Endothelial cell (in vitro differentiated cells): ENCODE measurements at places on chromosomes 11 and 22.
A peak's percentile ranks its signal among the peaks of the same experiment; 100 is the strongest.

- DNase-seq, result no peak
These were observed 65.4 kb downstream of the SMCO4 start for GRCh38 chr11:93477684-93478234.

DNA sequence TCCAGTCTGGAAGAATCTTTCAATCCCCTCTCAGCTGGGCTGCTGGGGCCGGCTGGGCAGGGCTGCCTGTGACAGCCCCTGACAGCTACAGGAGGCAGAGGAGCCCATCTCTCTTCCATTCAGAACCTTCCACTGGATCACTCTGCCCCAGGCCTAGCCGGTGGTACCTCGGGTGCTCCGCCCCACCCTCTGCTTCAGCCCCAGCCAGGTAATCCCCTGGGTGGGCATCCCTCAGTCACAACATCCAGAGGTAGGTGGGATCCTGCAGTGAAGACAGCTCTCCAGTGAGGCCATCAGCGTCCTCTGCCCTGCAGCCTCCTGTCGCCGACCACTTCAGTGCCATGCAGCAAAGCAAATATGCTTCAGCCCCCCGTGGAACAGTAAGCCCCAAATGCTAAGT is 223.7 kb downstream of the DSCAML1 start:
- DNase-seq, result no peak

GRCh38 chr11:120336641-120337354 is 585 bp downstream of the ARHGEF12 start:
- DNase-seq, result peak; percentile 56

GRCh38 chr22:23847310-23847920 is 8.6 kb upstream of the DERL3 start:
- no peak for DNase-seq

DNA sequence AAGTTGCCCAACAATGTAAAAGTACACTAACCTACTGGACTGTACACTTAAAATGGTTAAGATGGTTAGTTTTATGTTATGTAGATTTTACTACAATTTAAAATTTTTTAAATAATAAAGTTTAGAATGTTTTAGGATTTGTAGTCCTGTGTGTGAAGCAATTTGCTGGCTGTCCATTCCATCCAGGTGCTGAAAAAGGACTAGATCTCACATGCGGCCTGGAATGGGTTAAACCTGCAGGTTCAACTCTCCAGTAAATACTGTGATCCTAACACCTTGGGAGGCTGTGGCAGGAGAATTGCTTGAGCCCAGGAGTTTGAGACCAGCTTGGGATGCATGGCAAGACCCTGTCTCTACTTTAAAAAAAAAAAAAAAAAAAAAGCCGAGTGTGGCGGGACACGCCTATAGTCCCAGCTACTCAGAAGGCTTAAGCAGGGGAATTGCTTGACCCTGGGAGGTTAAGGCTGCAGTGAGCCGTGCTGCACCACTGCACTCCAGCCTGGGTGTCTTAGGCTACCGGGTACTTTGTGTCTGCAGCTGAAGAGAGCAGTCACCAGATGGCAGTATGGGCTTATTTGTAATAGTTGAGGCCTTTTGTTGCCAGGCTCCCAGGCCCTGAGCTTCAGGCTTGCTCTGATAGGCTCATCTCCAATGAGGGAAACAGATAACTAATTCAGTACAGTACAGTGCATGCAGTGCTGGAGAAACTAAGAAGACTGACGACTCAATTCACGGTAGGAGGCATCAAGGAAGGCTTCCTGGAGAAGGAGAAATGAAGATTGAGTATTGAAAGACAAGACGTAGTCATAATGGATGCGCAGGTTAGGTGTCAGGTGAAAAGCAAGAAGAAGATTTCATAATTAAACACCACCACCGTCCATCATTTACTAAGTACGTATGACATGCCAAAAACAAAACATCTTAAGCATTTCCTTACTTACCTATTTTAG is 64.7 kb upstream of the ASPHD2 start:
- peak; percentile 70 for DNase-seq

- DNase-seq, result no peak
These were observed 16.0 kb upstream of the KCNQ1OT1 start for GRCh38 chr11:2715716-2716350.

- DNase-seq, result no peak
These were observed 45.3 kb downstream of the MED15 start for GRCh38 chr22:20552443-20553401.

DNA sequence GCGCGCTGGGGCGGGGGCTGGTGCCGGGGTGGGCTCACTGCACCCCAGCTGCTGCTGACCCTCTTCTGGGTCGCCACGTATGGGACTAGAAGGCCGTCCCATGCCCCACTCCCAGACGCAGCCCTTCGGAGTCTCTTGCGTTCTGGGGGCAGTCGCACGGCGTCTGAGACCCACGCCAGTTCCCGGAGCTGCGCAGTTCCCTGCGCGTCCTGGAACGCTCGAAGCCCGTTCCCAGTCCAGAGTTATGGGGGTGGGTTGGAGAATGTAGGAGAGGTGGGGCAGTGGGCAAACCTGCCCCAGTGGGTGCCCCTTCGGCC is 375 bp downstream of the LAYN start:
- no peak for DNase-seq

DNA sequence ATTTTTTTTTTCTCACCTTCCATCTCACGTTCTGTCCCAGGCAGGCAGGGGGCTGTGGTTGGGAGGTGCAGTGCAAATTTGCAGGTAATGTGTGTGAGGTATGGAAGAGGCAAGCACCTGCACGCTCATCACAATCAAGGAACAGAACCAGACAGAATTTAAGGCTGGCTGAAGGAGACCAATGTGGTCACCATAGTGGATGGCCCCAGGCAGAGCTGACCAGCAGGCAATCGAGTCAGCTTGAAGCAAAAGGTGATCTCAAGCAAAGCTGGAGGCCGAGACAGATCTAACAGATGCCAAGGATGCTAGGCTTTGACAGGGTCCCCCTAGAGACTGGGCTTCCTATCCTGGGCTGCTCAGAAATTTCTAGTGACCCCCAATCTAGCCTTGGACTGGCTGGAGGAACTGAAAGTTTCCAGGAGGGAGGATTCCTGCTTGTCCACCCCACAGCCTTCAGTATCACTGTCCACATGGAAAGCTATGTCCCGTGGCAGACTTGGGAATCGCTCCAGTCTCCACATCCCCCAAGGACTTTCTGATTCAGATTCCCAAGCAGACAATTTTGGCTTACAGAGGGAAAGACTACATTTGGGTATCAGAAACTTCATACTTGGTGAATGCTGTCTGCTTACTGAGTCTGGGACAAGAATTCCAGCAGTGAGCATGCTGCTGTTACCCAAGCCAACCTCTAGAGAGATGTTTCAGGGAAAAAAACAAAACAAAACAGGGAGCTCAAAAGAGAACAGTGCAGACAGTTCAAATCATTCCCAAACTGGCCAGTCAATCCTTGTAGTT is 9.0 kb upstream of the MICAL3 start:
- DNase-seq, result no peak

DNA sequence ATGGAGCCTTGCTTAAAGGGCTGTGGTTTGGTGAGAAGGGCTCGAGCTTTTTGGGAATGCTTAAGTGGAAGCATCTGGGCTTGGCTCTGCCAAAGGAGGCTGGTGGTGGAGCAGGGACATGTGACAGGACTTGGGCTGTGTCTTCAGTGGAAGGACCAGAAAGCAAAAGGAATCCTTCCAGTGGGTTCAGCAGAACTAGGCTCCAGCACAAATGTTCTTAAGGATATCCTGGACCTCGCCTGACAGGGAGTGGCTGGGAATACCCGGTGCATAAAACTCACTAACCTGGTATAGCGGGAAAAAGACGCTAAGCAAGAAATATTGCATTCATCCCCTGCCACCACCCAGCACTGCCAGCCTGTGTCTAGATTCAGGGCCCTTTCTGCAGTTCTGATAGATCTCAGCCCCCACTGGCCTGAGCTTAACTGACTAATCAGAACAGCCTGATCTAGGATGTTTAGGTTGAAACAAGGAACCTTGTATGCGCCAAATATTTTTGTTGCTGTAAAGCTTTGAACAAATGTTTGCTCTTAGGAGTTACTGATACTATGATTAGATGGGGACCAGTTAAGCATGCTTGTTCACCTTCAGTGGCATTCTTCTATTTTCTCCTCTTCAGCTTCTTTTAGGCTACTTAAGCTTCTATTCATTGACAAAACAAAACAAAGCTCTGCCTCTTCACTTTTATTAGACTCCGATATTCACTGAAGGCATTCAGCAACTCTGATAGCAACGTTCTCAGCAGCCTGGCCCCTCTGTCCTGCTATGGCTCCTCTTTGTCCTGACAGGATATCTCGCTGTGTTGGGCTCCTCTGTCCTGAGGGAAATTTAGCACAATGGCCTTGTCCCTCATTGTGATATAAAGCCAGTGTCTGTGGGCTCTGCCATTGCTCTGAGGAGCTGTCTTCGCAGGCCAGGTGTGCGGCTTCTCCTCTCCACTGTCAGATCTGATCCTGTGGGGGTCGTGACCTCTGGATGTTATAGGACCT is 25.0 kb downstream of the PPFIBP2 start:
- DNase-seq, result no peak
